ENCODE measurements at places on chromosomes 6 and 20. TPM values are rescaled to one million over a fixed set of nuclear protein-coding genes. Genes with fewer than 3 reads are reported as not detected.

IL17F gene
- total RNA-seq, result not detected

OR2J3 gene
- total RNA-seq, result not detected

GRCh38 chr20:48681201-48681872 is 146.5 kb downstream of the PREX1 start:
- H3K27me3 ChIP-seq, result no peaks in the 10 kb centered on the region
- no peak overlapping the region for H3K27ac ChIP-seq
- peaks cover 25% of the 10 kb centered on the region for H3K4me1 ChIP-seq
- DNase-seq, result no peak

GRCh38 chr6:135225911-135226310 is 44.8 kb downstream of the MYB start:
- no peaks in the 10 kb centered on the region for H3K36me3 ChIP-seq
- H3K27ac ChIP-seq, result no peak overlapping the region
- no peak overlapping the region for H3K4me3 ChIP-seq

PSORS1C2 gene
- total RNA-seq, result not detected

DNA sequence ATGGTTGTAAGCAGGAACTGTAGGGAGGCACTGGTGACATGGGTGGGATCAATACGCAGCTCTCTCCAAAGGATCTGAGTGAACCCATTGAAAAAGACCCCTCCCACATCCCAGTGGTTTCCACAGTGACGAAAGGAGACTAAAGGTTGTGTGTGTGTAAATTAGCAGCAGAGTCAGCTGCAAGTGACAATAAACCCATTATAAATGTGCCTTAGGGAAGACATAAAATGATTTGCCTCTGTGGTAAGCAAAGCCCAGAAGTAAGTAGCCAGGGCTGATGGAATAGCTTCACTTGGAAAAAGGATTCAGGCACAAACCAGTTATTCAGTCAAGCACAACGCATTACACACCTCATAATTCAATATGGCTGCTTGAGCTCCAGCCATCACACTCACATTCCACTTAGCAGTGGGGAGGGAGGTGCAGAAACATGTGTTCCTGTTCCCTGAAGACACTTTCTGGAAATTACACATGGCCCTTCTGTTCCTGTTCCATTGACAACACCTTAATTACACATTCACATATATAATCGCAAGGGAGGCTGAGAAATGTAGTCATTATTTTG is 231.4 kb downstream of the PREX1 start:
- H3K27me3 ChIP-seq, result no peaks in the 10 kb centered on the region
- H3K4me3 ChIP-seq, result no peak overlapping the region
- H3K36me3 ChIP-seq, result no peaks in the 10 kb centered on the region
- no peaks in the 10 kb centered on the region for H3K4me1 ChIP-seq
- no peak for DNase-seq

- H3K4me1 ChIP-seq, result peaks cover 10% of the 10 kb centered on the region
- H3K36me3 ChIP-seq, result peaks cover 13% of the 10 kb centered on the region
- DNase-seq, result no peak
- no peaks in the 10 kb centered on the region for H3K27me3 ChIP-seq
- H3K27ac ChIP-seq, result peak overlapping the region; percentile 95
- H3K4me3 ChIP-seq, result peak overlapping the region; percentile 93
Observed at GRCh38 chr6:85644279-85644762, 1.6 kb upstream of the SYNCRIP start.

DDAH2 gene
- total RNA-seq, result 36.1 TPM

FAXC gene
- not detected for total RNA-seq
